ENCODE measurements at places on chromosomes 6 and 20. TPM values are rescaled to one million over a fixed set of nuclear protein-coding genes. Genes with fewer than 3 reads are reported as not detected.

The IL17A gene
- not detected for total RNA-seq

The TTI1 gene
- 14.3 TPM for total RNA-seq

The SMLR1 gene
- total RNA-seq, result not detected

- DNase-seq, result no peak
Observed at GRCh38 chr6:37802810-37803209, 16.7 kb upstream of the ZFAND3 start.

DNA sequence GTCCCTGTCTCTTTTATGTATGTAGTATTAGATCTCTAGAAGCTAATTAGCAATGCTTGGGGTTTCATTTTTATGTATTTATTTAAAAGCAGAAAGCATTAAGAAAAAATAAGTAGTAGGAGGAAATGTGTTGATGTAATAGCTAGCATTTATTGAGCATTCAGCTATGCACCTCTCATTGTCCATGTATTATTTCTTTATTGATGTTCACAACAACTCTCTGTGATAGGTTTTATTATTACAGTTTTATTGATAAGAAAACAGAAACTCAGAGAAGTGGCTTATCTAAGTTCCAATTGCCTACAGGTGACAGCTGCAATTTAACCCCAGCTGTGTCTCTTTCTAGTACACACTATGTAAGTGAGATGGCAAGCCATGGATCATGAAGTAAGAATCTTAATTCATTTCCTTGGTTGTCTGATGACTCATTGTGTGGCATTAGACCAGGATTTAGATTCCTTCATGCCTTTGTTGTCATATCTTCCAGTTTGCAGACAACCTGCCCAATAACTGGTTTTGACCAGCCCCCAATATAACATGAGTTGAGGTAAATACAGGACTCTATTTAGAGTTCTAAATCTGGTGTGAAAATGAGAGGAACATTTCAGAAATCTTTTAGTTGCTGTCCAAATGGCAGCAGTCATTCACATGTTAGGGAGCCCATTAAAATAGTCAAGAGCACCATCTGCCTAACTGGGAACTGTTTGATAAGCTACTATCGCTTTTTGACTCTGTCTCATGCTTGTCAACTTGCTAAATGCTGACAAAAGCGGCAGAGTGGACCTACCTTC, 170.8 kb upstream of the PHACTR1 start:
- no peak for DNase-seq

GRCh38 chr6:159441704-159441981, 251.4 kb downstream of the SOD2 start:
- no peak for DNase-seq

Measured in esophagus muscularis mucosa (tissue), 4 donors.